ENCODE measurements at places on chromosomes 1 and 21.

DNA sequence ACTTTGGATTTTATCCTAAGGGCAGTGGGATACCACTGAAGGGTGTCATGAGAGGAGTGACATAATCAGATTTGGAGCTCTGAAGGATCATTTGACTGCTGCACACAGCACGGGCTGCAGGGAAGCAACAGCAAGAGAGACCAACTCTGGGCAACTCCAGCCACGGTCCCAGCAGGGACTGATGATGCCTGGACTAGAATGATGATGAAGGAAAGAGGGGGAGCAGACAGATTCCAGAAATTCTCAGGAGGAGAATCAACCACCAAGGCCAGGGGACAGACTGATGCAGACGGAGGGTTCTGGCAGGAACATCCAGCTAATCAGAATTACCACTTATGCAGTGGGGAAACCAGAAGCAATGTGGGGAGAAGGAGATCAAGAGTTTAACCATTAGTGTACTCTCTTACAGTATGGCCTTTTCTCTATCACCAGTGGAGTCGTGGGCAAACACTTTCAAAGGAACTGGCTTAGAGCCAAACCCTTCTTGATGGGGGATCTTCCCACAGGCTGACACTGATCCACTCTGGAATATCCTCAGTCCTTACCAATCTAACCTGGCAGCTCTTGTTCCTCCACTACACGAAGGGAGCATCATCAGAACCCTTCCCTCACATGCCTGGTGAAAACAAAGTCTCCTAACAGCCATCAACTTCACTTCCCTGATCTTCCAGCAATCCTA is 3.3 kb downstream of the URB1 start:
- DNase-seq, result no peak

DNA sequence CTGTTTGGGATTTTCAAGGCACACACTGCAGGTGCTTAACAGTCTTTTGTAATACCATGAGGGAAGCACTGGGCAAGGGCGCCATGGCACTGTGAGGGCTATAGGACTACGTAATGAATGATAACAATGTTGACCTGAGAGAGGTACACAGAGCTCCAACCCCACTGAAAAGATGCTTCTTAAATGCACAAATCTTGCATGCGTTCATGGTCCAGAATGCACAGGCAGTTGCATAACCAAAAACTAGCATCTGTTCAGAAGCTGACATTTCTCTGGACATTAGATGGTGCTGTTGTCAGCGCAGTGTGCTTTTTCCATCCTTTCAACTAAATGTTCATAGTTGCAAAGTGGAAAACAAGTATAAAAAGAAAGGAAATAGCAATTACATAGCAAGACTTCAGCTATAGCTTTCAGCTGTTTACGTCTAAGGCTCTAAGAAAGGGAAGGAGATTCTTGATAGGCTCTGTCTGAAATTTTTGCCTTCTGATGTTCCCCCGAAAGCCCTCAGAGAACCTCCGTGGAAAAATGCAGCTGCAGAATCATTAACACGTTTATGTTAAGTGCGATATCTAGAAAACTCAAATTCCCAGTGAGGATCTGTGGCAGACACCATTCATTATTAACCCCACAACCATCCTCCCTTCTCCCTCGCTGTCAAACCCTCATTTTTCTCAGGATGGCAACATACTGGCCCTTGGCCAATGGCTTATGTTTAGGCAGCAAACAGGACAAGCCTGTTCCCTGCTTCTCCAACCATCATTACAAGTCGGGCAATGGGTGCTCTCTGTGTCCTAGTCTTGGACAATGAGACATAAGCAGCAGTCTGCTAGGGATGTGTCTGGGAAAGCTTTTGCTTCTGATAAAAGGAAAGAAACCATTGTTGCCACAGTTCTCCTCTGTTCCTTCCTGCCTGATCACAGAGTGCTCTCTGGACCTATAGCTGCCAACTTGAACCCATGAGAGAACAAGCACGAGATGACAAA is 8.2 kb upstream of the TARBP1 start:
- DNase-seq, result no peak

DNA sequence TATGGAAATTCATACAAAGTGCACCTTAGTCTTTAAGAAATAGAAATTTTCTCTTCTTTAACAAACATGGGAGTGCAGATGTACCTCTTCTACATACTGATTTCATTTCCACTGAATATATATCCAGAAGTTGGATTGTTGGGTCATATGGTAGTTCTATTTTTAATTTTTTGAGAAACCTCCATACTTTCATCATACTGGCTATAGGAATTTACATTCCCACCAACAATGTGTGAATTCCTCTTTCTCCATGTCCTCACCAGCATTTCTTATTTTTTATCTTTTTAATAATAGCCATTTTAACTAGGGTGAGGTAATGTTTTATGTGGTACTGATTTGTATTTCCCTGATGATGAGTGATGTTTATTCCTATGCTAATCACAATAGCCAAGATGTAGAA is 87.5 kb downstream of the RGS2 start:
- no peak for DNase-seq

DNA sequence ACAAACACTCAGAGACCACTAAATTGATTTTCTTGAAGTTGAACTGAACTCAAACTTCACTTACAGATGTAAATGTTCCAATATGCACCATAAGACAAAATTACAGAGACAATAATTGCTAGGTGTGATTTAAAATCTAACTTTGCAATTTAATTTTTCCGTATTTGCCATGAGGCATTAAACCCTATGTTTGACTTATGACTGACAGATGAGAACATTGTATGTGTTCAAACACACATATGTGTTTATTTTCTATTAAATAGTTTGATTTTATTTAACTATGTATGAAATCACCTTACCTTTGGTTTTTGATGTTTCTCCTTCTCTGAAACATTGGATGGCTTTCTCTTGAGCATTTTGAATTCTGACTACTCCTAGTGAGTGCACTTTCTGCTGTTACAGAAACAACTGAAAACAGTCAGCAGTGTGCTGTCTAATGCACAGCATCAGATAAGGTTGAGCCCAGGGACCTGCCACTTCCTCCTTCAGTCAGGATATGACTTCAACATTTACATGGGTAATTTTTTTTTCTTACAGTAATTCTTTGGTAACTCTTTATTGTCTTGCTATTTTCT is at the start of gene SAMSN1:
Gene SAMSN1 (minus strand): TSS at position 410 of the 575 bp plus-strand sequence. CDS start 54 bp downstream, at position 356.
- DNase-seq, result no peak

DNA sequence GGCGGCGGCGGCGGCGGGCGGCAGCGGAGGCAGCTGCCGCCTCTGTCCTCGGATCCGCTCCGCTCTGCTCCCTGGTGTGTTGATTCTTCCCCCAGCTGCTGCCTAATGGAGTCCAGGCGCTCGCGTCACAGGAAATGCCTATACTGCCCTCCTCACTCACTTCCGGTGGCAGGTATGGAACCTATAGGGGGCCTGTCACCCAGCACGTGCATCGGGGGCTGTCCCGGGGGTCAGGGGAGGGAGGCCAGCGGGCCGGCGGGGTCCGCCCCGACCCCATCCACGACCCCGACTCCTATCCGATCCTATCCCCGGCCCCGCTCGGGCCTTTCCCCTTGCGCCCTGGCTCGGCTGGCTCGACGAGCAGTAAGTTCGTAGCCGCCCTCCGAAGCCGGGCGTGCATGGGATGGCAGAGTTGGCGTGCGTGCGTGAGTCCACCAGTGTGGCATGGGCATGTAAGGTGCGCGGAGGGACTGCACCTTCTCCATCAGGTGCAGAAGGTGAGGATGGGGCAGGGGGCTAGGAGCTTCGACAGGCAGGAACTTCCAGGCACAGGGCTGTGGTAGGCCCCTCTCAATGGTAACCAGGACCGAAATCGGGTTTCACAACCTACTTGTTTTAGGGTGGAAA is at the start of gene WDR26:
Gene WDR26 (minus strand): TSS at position 107 of the 627 bp plus-strand sequence.
- DNase-seq, result peak; percentile 39

GRCh38 chr1:191662746-191663145 is 495.5 kb upstream of the RGS18 start:
- no peak for DNase-seq

DNA sequence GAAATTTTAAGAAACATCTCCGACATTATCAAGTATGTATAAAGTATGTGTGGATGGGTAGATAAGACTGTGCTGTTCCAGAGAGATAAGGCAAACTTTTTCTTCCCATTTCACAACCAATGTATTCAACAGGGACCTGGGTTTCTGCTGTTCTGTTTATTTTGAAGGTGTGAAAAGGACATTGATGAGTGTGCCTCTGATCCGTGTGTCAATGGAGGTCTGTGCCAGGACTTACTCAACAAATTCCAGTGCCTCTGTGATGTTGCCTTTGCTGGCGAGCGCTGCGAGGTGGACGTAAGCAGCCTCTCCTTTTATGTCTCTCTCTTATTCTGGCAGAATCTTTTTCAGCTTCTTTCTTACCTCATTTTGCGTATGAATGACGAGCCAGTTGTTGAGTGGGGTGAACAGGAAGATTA is 174.0 kb downstream of the CRB1 start:
- DNase-seq, result no peak

- DNase-seq, result no peak
These were observed 15.0 kb downstream of the ZNF124 start for GRCh38 chr1:247156787-247157232.

DNA sequence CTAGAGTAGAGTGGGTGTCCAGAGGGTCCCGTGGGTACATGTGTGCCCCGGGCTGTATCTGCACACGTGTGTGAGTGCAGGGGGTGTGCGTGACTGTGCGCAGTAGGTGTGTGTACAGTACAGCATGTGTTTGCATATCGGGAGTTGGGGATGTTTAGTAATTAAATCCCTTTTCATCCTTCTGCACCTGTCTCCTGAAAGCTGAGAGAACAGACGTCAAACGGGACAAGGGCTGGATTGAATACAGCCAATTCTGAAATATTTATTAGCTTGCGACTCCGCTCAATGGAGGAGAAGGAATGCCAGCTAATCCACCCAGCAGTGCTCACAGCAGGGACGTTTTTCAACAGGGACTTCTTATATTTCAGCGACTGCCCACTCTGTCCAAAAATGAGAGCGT is 44.7 kb upstream of the CASZ1 start:
- DNase-seq, result no peak

- DNase-seq, result no peak
These were observed 107.3 kb downstream of the RNF220 start for GRCh38 chr1:44512313-44512885.

- DNase-seq, result no peak
These were observed 129.9 kb downstream of the SLC30A10 start for GRCh38 chr1:219798283-219799030.

- DNase-seq, result no peak
These were observed 32.3 kb downstream of the CD58 start for GRCh38 chr1:116538544-116538943.

GRCh38 chr1:51644020-51644419 is 27.1 kb downstream of the OSBPL9 start:
- no peak for DNase-seq

- no peak for DNase-seq
These were observed 46.4 kb downstream of the ELF3 start for GRCh38 chr1:202056644-202057334.

- no peak for DNase-seq
These were observed 68.3 kb downstream of the CLIC6 start for GRCh38 chr21:34737115-34737514.

GRCh38 chr1:194228427-194228826 is 1042.0 kb upstream of the B3GALT2 start:
- DNase-seq, result no peak

GRCh38 chr1:8169364-8170058 is 143.4 kb upstream of the ERRFI1 start:
- DNase-seq, result no peak

DNA sequence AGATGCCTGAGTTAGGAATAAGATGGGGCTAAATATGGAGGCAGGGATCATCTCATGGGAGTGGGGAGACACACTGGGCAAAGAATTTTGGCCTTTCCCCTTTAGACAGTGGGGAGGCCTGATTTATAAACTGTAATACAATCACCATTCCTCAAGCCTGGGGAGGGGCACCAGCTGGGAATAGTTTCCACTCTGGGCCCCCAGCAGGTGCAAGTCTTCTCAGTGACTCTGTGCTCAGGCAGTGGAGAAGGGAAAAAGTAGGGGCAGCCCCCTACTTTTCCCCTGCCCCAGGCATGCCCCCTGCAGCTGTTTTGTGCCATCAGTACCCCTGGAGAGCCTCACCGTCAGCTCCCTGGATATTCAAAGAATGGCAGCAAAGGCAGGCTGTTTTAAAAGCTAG is 19.1 kb downstream of the COA7 start:
- DNase-seq, result no peak

- peak; percentile 56 for DNase-seq
These were observed at the start of gene KCNH1 for GRCh38 chr1:211133836-211134669. Gene KCNH1, minus strand, starts transcription at chr1:211134148. Its CDS starts 203 bp downstream, at chr1:211133945.

DNA sequence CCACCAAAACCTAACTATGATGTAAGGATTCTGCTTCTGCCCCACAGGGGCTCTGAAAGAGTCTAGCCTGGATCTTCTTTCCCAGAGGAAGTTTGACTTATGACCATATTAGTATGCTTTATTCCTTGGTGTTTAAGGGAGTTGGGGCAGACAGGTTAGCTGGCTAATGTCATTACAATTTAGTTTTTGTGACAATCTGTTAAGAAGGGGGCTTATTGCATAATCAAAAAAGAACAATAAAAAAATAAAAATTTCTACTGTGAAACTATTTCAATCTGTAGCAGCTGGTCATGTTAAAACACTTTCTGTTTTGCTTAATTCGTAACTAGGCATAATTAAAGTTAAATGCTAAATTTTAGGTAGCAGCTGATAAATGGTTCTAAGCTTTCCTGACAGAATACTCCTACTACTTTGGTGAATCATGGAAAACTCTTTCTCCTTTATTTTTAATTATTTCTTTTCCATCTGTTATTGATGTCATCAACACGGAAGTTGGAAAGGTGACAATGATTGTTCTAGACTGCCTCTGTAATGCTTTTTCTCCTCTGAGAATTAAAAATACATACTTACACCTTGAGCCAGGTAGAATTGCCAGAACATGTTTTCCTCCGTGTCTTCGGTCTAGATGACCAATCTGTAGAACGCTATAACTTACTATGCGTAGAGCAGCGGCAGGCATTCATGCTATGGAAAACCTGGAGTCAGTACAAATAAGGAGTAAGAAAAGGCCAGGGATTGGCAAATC is 18.6 kb downstream of the DYRK3 start:
- no peak for DNase-seq

DNA sequence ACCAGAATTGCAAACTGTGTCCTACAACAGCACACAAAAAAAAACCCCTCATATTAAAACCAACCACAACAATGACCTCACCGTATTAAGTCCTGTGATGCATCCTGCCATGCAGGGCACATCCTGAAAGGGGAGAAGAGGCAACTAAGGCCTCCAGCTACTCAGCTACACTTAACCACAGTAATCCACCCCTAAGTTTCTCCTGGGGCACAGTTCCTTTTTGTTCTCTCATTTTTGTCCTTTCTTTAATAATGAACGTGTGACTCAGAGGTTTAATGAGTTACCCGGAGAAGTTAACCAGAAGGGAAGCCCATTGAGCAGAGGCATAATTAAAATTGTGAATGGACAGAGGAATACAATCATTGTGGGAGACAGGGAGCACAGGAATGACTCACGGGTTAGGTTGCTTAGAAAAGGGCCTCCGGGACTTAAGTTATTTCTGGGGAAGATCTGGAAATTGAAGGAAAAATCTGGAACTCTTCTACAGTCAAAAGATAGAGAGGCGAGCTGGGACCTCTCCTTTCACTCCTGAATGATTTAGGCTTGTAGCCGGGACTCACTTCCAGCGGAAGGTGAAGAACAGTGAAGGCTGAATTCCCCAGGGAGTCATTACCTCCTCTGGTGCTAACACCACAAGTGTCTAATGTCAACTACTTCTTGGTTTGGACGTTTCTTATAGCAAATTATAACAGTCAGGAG is 36.9 kb upstream of the HIVEP3 start:
- DNase-seq, result no peak

- DNase-seq, result no peak
These were observed 89.1 kb downstream of the CLEC20A start for GRCh38 chr1:178407655-178408054.

GRCh38 chr1:181424786-181425403 is 58.4 kb upstream of the CACNA1E start:
- peak; percentile 46 for DNase-seq

All from stimulated activated CD8-positive, alpha-beta memory T cell treated with anti-CD3 and anti-CD28 coated beads, Interleukin-15, amount 100 ng/mL, for 24 hours (primary cell).